Common myeloid progenitor, CD34-positive (primary cell): ENCODE measurements at places on chromosomes 13 and 19.

- no peak for DNase-seq
Measured at GRCh38 chr13:114151565-114152284, 19.3 kb upstream of the RASA3 start.

DNA sequence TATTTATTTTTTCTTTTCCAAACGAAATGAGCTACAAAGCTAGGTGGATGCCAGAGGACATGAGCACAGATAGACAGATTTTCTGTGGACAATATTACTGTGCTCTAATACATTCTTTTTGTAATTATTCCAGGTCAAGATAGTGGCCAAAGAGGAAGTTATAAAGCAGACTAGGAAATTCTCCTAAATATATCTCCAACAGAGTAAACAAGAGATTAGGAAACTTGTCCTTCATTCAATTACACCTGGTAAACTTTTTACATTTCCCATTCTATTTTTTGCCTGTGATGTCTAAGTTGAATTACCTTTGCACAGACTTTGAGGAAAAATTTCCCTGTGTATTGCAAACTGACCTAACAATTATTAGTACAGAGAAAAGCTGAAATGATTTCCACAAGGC is 905.5 kb upstream of the PCDH20 start:
- no peak for DNase-seq

DNA sequence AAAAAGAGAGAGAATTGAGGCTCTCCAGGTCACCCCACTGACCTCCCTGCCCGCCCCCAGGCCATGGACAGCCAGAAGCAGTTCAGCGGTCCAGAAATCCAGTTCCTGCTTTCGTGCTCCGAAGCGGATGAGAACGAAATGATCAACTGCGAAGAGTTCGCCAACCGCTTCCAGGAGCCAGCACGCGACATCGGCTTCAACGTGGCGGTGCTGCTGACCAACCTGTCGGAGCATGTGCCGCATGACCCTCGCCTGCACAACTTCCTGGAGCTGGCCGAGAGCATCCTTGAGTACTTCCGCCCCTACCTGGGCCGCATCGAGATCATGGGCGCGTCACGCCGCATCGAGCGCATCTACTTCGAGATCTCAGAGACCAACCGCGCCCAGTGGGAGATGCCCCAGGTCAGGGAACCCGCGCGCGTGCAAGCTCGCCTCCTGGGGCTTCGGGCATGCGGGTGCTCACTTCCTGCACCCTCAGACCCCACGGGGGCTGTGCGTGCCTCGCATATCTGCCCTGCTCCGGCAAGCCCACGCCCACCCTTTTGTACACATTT is 56.6 kb downstream of the MAP4K1 start:
- no peak for DNase-seq

DNA sequence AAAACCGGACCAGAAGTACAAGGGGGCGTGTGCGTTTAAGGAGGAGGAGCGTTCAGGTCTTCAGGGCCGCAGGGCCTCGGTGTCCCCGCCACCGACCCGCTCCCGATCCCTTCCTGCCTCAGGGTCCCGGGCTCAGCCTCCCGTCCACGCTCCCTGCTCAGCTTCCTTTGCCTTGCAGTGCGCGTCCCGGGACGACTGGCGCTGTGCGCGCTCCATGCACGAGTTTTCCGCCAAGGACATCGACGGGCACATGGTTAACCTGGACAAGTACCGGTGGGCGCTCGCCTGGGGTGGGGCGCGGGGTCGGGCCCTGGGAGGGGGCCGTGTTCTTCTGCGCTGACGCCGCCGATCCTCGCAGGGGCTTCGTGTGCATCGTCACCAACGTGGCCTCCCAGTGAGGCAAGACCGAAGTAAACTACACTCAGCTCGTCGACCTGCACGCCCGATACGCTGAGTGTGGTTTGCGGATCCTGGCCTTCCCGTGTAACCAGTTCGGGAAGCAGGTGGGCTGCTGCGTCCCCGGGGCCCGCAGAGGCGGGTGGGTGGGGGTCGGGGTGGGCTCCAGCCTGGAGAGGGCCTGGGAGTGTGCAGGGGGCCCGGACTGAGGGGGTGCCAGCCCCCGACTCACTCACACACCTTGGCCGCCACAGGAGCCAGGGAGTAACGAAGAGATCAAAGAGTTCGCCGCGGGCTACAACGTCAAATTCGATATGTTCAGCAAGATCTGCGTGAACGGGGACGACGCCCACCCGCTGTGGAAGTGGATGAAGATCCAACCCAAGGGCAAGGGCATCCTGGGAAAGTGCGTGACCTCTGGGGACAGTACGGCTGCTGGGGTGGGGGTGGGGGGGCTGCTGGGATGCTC is 1.4 kb downstream of the GPX4 start:
- DNase-seq = no peak

- no peak for DNase-seq
Measured at GRCh38 chr13:110017379-110017778, 231.0 kb upstream of the IRS2 start.

- DNase-seq = peak; percentile 50
Measured at GRCh38 chr19:7799640-7800355, 30.2 kb upstream of the EVI5L start.

GRCh38 chr13:38173403-38173802 is 176.2 kb upstream of the UFM1 start:
- no peak for DNase-seq

- peak; percentile 99 for DNase-seq
Measured at GRCh38 chr19:40348125-40348913, at the start of the genes C19orf47 and PLD3. Gene C19orf47 (minus strand): TSS chr19:40348397. CDS start chr19:40341857, 6,540 bp downstream. Gene PLD3 (plus strand): TSS chr19:40348695. CDS start chr19:40366484, 17,789 bp downstream.

- DNase-seq = peak; percentile 88
Measured at GRCh38 chr19:10936661-10937084, 8.1 kb downstream of the TIMM29 start.

DNA sequence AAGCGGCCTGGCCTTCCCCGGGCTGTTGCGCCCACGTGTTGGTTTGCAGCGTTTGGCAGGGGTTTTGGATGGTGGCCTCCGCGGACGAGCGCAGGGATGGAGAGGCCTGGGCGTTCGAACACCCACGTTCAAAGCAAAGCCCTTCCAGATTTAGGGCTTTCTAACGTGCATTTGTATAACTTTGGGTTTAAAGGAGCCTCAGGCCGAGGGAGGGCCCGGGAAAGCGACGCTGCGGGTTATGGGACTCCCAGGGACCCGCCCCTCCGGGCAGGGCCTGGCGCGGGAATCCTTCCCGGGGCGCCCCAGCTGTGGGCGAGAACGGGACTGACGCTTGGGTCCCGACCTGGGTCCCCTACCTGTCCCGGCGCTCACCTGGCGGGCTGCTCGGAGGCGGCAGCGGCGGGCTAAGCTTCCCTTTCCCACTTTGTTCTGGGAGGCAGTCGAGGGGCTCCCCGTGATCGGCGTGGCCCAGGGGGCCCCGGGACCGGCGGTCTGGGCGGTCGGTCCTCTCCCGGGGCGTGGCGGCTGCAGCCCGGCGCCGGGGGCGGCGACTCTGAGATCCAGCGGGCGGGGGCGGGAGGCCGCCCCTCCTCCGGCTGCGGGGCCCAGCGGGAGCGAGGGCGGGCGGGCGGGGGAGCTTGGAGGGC is at the start of gene FBXO17:
FBXO17 (minus strand) TSS at position 529 of the 647 bp plus-strand sequence. CDS start 25,423 bp downstream, outside the sequence.
- no peak for DNase-seq

GRCh38 chr13:41064493-41064892 is 3.2 kb downstream of the WBP4 start:
- DNase-seq = no peak

DNA sequence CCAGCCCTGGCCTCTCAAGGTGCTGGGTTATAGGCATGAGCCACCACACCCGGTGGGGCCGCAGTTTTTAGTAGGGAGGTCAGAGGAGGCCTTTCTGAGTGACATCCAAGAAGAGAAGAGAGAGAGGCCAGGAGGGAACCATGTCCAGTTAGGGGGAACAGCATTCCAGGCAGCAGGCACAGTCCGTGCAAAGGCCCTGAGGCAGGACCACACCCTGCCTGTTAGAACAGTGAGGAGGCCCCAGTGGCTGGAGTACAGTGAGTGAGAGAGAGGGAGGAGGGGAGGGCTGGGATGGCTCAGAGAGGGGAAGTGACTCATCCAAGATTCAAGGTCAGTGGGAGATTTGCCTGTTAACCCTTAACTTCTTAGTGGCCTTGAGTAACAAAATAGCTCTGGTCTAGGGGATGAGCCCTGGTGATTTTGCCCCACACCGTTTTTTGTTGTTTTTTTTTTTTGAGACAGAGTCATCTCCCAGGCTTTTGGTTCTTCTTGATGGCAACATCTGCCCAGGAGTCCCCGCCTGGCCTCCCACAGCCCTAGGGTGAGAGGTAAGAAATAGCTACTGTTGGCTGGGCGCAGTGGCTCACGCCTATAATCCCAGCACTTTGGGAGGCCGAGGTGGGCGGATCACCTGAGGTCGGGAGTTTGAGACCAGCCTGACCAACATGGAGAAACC is 2.7 kb upstream of the PLIN3 start:
- peak; percentile 61 for DNase-seq

DNA sequence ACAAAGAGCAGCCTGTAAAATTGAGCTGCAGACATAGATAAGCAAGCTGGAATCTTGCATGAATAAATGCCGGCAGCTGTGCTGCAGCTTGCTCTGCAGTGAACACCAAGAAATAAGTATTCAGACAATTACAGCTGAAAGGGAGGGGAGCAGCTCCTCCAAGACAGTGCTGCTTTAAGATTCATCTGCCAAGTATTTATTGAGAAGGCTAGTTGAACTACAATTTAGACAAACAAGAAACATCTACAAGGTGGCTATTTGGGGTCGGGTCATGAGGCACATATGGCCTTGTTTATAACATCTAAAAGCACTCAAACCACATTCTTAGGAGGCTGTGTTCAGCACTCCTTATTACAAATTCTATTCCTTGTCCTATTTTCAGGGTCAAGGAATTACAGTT is 34.9 kb downstream of the ZNF726 start:
- DNase-seq = no peak
